ENCODE measurements at places on chromosomes 6 and 20.

- no peak for DNase-seq
These were observed 30.5 kb upstream of the RHAG start for GRCh38 chr6:49666930-49667757.

DNA sequence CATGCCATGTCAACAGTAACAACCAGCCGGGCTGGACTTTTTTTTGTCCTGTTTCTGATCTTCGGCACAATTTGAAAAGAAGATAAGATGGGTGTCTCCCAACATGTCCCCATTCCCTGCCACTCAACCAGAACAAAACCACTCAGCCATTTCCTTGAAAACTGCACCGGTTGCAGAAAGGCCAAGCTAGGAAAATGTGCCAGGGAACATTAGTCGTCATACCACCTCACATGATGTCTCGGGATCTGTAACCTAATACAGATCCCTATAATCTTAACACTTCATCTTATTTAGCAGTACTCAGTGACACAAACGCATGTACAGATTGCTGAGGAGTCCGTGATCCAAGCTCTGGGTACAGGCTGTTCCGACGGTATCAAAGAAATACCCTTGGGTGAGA, 46.5 kb downstream of the ALDH8A1 start:
- DNase-seq = no peak

GRCh38 chr6:45555981-45556771, 178.4 kb upstream of the SUPT3H start:
- peak; percentile 60 for DNase-seq

DNA sequence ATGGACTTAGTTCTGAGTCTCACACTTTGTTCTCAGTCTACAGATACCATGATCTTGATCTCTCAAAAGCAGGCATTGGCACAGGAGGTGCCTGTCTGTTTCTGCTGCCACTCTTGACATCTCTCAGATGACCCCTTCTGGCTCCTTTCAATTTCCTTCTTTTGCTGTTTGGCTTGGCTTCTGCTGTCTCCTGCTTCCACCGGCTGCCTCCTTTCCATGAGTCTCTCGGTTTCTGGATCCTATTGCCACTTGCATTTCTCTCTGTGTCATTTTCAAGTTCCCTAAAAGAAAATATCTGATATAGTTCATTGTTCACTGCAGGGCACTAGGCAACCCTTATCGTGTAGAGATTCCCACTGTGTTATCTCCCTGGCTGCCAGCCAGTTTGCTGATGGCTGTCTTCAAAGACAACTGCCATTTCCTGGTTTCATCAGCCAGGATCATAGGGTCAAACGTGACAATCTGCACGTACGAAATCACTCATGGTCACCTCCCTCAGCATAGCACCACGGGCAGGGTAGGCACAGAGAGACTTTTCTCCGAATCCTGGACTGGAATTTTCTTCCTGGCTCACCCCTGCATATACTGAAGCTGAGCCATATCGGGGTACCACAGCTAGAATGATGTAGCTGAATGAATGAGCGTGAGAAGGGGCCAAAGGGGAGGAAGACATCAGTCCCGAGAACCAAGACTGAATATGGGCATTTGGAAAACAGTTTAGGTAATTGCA, 144.6 kb upstream of the TMEM170B start:
- DNase-seq = no peak

DNA sequence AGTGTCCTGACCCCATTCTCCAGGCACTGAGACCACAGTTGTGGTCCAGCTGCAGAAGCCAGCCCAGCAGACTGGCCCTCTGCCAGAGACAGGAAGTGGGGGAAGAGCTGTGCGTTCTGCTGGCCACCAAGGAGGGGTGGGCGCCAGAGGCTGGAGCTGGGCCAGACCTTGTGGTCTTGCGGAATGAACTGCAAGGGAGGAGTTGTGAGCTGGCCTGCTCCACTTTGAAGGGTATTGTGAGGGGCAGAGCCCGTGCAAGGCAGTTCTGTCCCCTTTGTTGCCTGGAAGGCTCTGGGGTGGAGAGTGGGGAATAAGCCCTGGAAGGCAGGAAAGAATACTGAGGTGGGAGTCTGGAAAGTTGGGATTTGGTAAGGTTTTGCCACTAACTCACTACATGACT, 3.6 kb upstream of the MDFI start:
- DNase-seq = peak; percentile 55

DNA sequence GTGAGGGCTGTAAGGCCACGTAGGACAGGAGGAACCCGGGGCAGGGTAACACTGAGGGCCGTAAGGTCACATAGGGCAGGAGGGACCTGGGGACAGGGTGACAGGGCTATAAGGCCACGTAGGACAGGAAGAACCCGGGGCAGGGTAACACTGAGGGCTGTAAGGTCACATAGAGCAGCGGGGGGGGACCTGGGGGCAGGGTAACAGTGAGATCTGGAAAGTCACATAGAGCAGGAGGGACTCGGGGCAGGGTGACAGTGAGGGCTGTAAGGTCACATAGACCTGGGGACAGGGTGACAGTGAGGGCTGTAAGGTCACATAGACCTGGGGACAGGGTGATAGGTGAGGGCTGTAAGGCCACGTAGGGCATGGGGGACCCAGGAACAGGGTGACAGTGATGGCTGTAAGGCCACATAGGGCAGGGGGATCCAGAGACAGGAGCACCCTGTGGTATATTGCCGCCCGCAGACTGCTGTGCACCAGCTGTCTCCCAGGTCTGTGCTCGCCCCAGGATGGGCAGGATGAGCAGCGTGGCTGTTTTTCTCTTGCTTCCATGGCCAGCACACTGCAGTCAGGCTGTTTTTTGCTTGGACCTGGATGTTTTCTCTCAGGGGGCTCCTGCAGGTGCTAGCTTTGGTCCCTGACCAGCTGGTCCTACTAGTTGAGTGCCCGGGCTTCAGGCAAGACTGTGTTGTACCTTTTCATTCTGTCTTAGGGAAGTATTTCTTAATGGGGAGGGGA, 55.7 kb downstream of the SYTL3 start:
- no peak for DNase-seq

DNA sequence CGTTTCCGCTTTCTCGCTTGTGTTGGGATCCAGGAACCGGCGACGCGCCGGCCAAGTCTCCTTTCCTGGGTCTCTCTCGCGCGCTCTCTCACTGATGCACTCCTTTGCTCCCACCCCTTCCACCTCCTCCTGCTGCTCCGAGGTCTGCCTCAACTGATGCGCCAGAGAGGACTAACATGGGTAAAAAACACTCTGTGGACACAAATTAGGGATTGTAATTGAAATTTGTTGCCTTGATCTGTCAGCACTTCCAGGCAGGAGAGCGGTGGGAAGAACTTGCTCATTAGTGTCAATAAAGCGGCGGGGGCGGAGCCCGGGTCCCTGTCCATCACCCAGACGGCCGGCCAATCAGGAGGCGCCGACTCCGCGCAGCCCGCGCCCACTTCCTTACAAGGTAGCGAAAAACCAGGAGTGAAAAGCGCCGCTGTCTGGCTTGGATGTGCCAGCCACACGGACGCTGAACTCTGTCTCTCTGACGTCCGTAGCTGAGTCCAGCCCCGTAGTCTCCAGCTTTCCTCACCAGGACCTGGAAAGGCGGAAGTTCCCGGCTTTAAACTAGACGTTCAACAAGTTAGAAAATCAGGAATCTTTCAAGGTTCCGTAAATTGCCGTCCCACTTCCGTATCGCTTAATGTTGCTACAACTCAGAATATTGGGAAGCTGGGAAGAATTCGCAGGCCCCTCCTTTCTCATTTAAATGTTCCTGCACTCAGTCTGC, at the start of gene TBX18:
Gene TBX18, minus strand, starts transcription at position 267 of the 718 bp plus-strand sequence. CDS start 417 bp downstream, outside the sequence.
- peak; percentile 99 for DNase-seq

GRCh38 chr20:48196486-48196885, 411.2 kb upstream of the SULF2 start:
- no peak for DNase-seq

DNA sequence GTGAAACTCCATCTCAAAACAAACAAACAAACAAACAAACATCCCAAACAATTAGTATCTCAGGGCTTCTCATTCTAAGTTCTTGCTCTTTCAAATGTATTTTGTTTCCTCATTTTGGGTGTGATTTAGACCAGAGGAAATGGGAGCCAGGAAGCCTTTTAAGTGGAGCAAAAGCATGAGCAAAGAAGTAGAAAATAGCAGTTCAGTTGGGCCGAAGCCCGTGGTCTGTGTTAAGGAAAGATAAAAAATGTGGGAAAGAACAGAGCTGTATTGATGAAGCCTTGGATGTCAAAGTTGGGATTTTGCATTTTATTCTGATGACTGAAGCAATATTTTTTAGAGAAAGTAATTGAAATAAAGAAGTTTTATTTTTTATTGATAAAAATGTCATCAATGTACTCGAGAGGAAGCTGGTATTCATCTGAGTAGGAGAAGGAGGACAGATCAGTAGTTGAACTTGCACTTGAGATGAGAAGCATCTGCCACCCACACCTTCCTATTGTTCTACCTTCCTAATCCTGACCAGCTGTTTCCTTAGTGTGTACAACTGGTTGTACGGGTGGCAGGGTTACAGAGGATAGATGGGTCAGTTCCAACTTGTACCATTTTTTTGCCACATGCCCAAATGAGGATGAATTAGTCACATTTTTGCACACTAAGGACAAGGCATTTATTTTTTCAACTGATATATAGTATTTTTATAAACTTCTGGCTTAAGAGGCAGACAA, 56.1 kb downstream of the KIAA0408 start:
- DNase-seq = no peak
